Fibroblast of lung (primary cell): ENCODE measurements at places on chromosomes 2 and 18.

DNA sequence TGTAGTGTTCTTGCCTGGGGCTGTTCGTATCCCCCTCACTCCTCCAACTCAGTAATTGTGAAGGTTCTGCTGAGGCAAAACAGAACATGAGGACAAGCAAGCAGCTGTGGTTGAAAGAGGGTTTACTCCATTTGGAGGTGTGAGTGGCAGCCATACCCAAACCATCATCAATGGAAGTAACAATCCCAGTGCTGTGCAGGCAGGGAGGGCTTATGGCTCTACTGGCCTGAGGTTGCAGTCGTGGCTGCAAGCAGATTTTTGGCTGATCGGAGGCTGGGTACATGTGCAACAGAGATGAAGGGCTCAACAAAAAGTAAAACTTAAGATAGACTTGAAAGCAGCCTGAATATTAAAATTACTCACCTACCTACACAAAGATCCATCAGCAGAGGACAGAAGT, 13.2 kb downstream of the SRSF7 start:
- no peak overlapping the region for H3K27ac ChIP-seq
- no peak for DNase-seq
- peaks cover 10% of the 10 kb centered on the region for H3K36me3 ChIP-seq
- no peaks in the 10 kb centered on the region for H3K4me1 ChIP-seq
- no peaks in the 10 kb centered on the region for H3K27me3 ChIP-seq

- H3K27ac ChIP-seq: peak overlapping the region; percentile 53
- H3K4me3 ChIP-seq: no peak overlapping the region
- H3K4me1 ChIP-seq: no peaks in the 10 kb centered on the region
- H3K27me3 ChIP-seq: no peaks in the 10 kb centered on the region
- no peaks in the 10 kb centered on the region for H3K36me3 ChIP-seq
Observed at GRCh38 chr18:23994361-23994902, 20.1 kb upstream of the TTC39C start.

DNA sequence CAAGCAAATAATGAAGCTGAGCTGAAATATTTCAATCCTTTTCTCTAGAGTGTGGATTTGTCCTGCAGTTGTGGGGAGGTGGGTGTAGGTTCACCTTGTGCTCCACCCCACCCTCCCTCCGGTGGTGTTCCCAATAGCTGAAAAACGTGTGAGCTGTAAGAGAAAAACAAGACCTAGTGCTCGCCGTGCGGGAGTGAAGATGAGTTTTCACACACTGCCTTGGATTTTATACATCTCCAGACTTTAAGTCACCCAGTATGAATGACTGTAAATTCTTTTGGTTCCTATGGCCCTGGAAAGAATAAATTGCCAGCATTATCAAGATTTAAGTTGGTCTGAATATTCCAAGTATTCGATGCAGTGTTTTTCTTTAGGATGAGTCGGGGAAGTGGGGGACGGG, 1.9 kb upstream of the SOX11 start:
- peaks cover 2% of the 10 kb centered on the region for H3K27me3 ChIP-seq
- peak; percentile 46 for DNase-seq
- H3K4me1 ChIP-seq: no peaks in the 10 kb centered on the region
- H3K4me3 ChIP-seq: no peak overlapping the region
- H3K27ac ChIP-seq: no peak overlapping the region

- H3K4me1 ChIP-seq: peaks cover 2% of the 10 kb centered on the region
- H3K36me3 ChIP-seq: no peaks in the 10 kb centered on the region
- no peaks in the 10 kb centered on the region for H3K27me3 ChIP-seq
- no peak overlapping the region for H3K27ac ChIP-seq
Observed at GRCh38 chr2:170846314-170846713, 29.6 kb downstream of the GAD1 start.
